Fibroblast of villous mesenchyme (primary cell): ENCODE measurements at places on chromosomes 16 and 17. TPM values are rescaled to one million over a fixed set of nuclear protein-coding genes. Genes with fewer than 3 reads are reported as not detected.

Gene CX3CL1
- 0.32 TPM in 1 of 2 replicates, not detected in the other for total RNA-seq

Gene PRR15L
- not detected in 2 replicates for total RNA-seq

Gene WNT9B
- under 0.01 TPM in 1 of 2 replicates, not detected in the other for total RNA-seq

Gene NT5C
- 40.2 and 98.2 TPM in 2 replicates for total RNA-seq
